T-helper 17 cell (primary cell): ENCODE measurements at places on chromosomes 12 and 14.
A peak's percentile ranks its signal among the peaks of the same experiment; 100 is the strongest.

GRCh38 chr12:13252616-13253015, 56.1 kb downstream of the EMP1 start:
- no peak for DNase-seq

GRCh38 chr12:69396041-69396440, 36.5 kb downstream of the YEATS4 start:
- no peak for DNase-seq

- no peak for DNase-seq
Measured at GRCh38 chr14:36319899-36320199, 588 bp downstream of the MBIP start.

DNA sequence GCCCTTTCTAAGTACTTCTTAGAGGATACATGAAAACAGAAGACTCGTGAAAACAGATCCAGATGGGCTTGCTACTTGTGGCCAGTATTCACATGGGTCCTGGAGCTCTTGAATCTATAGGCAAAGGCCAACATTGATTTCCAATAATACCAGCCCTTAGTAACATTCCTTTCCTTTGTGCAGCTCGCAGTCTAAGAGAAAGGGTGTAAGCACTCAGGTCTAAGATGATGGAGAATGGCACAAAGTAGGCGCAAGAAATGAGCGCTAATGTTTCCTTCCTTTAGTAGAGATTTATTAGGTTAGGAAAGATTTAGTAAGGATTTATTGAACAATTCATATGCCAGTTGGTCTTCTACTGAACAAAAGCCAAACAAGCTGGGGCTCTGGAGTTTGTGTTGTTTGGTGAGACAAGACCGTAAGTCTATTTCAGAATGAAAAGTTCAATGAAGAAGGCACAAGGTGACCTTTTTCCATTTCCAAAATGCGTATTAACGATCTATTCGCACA, 525 bp downstream of the RNU6-8 start:
- DNase-seq = no peak

DNA sequence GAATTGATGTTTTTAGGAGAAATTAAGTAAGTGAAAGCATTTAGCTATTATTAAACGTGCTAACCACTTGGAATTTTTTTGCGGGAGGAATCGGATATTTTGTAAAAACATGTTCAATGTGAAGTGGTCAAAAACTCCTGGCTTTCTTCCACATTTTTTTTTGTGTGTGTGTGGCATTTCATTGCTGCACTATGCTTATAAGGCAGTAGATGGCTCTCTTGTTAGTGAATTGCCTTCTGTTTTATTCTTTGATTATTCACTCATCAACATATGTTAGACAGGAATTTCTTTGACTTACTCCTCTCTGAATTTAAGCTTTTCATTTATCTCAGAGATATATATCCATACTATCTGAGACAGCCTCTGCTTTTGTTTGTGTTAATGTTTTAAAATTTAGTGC, 71.3 kb downstream of the DERA start:
- no peak for DNase-seq

- no peak for DNase-seq
Measured at GRCh38 chr12:32379667-32380066, 19.7 kb upstream of the FGD4 start.

GRCh38 chr12:5232291-5232690, 188.6 kb downstream of the KCNA5 start:
- DNase-seq = no peak

DNA sequence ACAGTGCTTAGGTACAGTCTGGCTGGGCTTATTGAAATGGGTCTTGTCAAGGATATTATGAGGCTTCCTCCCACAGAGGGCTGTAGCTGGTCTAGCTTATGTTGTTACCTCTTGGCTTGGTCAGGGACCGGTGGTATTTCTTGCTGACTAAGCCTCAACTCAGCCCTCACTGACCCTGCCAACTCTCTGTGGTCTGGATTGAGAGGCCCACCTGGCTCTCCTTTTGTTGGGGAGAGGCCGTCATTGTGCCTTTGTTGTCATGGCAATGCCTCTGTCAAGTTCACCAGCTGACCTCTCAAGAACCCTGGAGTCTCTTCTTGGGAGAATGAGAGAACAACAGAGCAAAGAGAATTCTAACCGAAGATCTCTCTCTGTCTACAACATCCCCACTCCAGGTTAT, 245.6 kb upstream of the NPAS3 start:
- no peak for DNase-seq

GRCh38 chr14:23430016-23430722, 5.3 kb downstream of the MYH7 start:
- DNase-seq = no peak

GRCh38 chr14:31960039-31960438, 117.1 kb upstream of the ARHGAP5 start:
- DNase-seq = no peak

- DNase-seq = no peak
Measured at GRCh38 chr14:23939607-23940326, 13.8 kb upstream of the DHRS4 start.

DNA sequence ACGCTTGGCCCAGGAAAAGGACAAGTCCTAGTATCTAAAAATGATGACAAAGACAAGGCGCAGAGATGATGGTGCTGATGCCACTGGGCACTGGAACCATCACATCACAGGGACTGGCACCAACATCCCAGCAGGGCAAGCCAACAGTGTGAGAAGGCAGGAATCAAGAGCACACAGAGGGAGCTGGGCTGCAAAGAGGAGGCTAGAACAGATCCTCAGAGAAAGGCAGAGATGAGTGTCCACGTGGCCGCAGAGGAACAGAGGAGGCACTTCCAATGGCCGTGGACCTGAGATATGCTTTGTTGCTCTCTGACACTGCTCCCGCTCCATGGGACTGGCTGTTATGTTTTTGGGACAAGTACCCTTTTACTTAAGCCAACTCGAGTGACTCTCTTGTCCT, 17.9 kb downstream of the FOXN3 start:
- no peak for DNase-seq

DNA sequence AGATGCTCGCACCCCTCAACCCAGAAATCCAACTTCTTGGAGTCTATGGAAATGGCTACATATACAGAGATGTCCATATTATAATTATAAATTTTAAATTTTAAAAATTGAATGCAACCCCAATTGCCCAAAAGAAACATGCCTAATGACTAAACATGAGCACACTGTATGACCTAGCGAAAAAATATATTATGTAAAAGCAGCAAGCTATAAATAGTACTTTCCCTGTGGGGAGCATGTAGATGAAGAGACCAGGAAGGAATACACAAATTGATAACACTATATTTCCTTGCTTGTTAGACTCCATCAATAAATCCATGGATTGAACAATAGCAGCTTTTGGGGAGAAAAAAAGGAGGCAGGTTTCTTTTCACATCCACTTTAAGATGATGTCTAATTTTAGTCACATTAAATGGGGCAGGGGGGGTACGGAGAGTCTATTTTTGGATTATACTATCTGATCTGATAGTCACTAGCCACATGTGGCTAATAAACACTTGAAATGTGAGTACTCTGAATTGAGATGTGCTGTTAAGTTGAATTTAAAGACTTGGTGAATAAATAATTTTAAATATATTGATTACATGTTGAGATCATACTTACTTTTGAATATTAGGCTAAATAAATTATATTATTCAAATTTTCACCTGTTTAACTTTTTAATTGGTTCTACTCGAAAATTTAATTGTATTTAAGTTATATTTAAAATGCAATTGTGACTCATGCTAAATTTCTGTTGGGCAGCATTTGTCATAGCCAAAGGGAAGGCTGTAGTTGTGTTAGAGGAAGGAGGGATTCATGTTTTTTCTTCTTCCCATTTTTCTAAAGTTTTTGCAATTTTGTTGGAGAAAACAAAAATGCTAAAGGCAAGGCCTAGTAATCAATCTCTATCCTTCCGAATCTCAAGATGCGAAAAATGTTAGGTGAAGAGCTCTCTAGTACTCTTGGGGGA, 17.5 kb downstream of the MAX start:
- DNase-seq = no peak

DNA sequence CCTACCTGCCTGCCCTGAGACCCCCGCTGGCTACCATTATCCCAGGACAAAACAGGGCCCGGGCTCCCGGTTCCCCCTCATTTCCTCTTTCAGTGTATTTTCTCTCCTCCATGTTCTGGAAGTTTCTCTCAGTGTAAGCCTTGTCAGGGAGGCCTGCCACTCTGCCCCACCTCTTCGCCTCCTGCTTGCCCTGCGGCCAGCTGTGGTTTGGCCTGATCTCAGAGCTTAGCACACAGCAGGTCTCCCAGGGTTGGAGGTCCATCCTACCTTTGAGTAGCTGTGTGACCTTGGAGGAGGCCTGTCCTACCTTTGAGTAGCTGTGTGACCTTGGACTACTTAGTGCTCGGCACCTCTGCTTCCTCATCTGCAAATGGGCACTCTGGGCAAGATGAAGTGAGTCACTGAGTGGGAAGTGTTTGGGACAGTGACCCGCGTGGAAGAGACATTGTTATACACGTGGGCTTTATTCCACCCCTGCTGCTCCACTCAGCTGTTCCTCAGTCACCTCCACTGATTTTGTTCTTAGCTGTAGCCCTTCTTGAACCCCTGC, 212.7 kb downstream of the ZFP36L1 start:
- no peak for DNase-seq

DNA sequence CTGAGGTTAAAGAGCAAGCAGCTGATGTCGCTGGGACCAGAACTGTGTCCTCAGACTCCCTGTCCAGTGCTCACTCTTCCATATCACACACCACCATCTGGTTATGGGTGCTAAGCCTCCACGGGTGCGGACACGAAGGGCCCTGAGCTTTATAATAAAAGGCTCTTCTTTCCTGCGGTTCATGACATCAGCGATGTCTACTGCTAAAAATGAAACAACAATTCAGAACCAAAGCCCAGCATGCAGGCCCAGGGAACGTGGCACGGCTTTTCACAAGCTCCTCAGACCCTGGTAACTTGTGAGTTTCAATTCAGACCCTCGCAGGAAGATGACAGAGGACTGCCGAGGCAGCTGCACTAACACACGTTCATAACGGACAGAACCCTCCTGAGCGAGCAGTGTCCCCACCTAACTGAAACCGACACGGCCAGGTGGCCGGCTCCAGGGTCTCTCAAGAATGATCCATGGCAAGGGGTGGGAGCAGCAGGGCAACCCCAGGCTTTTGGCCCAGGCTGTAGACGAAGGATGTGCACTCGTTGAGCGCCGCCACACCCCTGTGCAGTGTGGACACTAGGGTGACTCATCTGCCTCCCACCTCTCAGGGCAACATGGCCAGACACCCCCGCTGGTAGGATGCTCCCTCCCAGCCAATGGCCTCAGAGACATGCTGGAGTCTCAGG, 180.3 kb downstream of the CALM1 start:
- no peak for DNase-seq

GRCh38 chr14:66496188-66496807, 10.1 kb downstream of the CCDC196 start:
- no peak for DNase-seq

DNA sequence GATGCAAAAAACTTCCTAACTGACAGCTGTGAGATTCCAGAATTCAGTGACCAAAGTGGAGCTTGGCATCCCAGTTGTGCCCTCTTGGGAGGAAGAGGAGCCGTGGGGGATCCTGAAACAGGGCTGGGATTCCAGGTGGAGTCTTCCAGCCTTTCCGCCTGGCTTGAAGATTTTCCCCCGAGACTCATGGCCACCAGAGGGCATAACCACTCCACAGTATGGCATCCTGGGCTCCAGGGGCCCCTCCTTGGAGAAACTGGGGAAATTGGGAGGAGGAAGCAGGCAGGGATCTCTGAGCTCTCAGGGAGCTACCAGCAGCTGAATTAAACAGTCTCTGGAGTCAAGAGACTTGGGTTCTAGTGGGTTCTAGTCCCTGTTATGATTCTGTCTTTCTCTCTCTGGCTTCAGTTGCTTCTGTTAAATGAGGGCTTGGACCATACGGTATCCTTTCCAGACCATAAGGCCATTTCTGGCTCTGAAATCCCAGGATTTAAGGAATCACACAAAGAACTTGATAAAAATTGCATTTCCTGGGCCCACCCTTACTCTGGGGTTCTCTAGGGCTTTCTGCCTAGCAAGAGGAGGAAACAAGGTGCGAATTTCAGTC, 2.6 kb upstream of the TAMALIN start:
- no peak for DNase-seq

DNA sequence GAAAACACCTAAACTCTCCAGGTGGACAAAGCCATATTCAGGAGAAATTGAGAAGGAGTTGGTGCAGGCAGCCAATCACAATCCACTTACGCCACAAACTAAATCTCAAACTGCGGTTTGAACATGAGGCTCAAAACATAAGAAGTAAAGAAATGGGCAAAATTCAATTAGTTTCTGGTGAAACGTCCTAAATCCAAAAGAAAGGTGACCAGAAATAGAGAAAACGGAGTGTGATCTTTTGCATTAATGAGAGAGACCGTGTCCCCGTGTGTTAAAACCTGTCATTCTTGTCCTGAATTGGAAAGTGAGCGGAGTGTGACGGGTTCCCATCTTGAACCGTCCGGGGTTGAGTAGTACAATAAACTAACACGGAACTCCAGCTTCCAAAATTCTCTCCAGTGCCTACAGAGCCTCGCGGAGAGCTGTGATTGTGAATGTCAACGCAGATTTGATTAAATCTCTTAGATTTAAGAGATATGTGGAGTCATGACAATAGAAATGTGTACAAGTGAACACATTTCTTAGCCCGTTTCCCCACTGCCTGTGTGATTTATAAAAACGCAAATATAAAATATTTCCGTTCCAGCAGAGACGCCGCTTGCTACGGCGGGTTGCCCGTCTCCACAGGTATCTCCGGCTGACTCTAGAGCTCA, 595 bp upstream of the METAP2 start:
- peak; percentile 9 for DNase-seq

- no peak for DNase-seq
Measured at GRCh38 chr12:5498806-5499205, 66.9 kb downstream of the NTF3 start.

- DNase-seq = no peak
Measured at GRCh38 chr14:63394841-63395240, 76.1 kb upstream of the GPHB5 start.

DNA sequence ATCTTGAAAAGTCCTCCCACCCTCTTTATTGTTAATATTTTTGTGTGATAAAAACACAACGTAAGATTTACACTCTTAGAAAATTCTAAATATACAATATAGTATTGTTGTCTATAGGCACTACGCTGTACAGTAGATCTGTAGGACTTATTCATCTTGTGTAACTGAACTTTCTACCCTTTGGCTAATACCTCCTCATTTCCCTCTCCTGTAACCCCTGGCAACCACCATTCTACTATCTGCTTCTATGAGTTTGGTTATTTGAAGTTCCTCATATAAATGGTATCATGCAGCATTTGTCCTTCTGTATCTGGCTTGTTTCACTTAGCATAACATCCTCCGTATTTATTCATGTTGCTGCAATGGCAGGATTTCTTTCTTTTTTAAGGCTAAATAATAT, 5.2 kb upstream of the CLEC9A start:
- no peak for DNase-seq

DNA sequence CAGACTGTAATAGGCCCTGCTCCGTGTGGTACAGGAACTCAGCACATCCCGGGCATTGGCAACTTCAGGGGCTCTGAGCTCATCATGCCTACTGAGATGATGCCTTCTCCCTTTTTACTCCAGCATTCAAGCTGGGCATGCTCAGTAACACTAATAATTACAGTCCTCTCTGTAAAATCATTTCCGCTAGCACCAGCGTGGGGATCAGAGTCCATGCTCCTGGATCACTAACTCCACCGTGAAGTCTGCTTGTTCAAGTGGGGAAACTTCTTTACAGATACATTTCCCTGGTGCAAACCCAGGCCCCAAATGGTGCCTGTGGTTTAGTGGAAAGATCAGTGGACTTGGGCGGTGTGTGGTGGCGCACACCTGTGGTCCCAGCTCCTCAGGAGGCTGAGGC, 16.7 kb downstream of the CLSTN3 start:
- DNase-seq = no peak
